NB4 (cell line): ENCODE measurements at places on chromosomes 16 and 17.
A peak's percentile ranks its signal among the peaks of the same experiment; 100 is the strongest.

DNA sequence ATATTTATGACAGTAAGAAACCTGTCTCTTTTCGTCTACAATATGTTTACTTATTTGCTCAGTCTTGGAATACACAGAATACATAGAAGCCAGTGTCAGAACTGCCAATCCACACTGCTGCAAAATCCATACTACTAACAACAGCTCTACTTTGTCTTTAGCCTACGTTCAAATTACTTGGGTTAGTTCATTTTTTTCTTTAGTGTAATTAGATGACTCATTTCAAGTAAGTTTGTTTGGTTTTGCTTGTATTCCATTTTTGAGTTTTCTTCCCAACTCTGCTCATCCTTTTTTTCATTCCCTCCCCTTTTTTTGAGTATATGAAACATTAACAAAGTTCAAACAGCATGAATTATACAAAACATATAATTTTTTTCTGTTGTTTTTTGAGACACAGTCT, 16.9 kb downstream of the CMC2 start:
- DNase-seq: no peak

DNA sequence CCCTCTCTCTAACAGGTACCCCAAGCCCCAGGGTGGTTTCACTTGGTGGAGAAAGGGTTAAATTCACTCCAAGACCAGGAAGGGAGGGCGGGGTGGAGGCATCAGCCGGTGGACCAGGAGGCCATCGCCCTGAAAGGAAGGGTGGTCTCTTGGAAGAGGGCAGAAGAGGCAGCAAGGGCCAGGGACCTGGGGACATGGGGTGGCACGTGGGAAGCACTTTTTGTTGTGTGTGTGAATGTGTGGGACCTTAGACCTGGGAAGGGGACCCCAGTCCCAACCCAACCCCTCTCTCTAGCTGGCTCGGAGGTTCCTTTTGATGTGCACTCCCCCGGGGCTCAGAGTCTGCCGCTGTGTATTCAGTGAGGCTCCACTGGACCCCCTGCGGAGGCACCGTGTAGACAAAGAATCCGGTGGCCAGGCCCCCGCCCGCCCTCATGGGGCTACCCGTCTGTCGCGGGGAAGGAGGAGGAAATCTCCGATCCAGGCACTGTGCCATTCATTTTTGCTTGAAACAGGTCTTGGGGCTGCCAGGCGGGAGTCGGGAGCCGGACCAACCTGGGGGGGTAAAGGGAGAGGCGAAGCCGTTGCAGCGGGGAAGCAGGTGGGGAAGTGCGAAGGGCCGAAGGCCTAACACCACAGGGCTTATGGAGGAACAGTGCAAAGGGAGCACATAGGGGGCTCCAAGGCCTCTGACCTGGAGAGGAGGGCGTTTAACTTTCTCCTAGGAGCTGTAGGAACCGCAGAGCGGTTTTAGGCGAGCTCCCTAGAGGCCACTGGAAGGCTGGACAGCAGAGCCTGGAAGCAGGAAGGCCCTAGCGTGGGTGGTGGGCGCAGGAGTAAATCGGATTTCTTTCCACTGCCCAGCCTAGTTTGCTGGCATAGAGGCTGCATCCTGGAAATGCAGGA, 3.2 kb upstream of the WNT3 start:
- DNase-seq: no peak

DNA sequence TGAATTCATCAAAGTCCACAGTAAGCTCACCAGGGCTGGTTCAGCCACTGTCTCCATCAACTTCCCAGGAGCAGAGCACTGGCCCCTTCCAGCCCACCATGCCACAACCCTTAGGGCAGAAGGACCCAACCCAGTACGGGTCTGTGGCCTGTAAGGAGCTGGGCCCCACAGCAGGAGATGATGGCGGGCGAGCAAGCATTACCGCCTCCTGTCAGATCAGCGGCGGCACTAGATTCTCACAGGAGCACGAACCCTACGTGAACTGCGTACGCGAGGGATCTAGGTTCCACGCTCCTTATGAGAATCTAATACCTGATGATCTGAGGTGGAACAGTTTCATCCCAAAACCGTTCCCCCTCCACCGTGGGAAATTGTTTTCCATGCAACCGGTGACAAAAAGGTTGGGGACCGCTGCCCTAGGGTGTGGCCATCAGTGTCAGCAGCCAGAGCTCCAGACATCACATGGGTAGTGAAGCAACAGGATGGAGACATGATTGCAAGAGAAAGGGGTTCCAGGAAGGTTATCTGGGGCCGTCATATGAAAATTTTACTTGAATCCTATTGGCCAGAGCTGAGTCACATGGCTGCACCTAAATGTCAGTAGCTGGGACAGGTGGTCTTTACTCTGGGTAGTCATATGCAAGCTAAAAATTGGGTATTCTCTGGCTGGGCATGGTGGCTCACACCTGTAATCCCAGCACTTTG, 12.4 kb upstream of the SLC25A19 start:
- no peak for DNase-seq

GRCh38 chr16:49378816-49379215, 5.2 kb downstream of the C16orf78 start:
- no peak for DNase-seq

DNA sequence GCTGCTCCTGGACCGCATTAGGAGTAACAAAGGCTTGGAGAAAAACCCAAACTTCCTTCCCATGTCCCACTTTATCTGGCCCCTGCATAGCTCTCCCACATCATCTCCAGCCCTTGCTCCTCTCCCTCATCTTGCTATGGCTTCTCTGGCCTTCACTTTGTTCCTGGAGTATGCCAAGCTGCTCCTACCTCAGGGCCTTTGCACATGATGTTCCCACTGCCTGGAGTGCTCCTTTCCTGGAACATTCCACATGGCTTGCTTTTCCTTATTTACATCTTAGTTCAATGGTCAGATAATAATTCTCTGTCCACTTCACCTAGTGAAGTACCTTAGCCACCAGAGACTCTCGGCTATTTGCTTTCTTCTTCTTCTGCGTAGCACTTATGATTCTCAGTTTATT, 4.3 kb upstream of the KSR1 start:
- DNase-seq: no peak

- no peak for DNase-seq
Observed at GRCh38 chr16:88064889-88065746, 113.9 kb downstream of the BANP start.

DNA sequence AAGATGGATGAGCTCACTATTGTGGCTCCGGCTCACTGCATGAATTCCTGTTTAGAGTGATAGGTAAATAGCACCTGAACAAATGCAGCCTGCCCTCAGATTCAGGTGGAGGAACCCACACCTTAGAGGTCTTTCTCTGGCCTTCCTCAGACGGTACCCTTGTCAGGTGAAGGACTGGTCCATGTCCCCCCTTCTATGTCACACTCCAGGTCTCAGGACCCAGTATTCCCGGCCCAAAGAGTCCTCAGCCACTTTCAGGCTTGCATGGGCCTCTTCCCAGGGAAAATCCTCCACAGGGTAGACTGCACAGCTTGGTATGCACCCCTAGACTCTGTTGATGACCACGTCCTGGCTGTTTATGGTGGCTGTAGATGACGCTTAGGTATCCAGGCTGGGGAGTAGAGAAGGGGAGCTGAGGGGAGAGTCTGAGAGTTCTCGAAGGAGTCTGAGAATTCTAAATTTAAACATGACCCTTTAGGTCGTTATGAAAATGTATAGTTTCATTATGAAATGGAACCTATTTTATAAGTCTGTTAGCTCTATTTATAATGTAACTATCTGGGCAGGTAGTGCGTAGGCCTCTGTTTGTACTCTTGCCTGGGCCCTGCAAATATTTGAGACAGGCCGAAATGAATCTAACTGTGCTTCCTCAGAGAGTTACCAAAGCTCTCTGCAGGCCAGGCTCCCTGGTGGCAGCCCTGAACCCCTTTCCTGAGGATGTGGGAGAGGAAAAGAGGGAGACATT, 32.5 kb upstream of the CCR7 start:
- no peak for DNase-seq

- no peak for DNase-seq
Observed at GRCh38 chr17:68301438-68301959, 10.2 kb downstream of the ARSG start.

DNA sequence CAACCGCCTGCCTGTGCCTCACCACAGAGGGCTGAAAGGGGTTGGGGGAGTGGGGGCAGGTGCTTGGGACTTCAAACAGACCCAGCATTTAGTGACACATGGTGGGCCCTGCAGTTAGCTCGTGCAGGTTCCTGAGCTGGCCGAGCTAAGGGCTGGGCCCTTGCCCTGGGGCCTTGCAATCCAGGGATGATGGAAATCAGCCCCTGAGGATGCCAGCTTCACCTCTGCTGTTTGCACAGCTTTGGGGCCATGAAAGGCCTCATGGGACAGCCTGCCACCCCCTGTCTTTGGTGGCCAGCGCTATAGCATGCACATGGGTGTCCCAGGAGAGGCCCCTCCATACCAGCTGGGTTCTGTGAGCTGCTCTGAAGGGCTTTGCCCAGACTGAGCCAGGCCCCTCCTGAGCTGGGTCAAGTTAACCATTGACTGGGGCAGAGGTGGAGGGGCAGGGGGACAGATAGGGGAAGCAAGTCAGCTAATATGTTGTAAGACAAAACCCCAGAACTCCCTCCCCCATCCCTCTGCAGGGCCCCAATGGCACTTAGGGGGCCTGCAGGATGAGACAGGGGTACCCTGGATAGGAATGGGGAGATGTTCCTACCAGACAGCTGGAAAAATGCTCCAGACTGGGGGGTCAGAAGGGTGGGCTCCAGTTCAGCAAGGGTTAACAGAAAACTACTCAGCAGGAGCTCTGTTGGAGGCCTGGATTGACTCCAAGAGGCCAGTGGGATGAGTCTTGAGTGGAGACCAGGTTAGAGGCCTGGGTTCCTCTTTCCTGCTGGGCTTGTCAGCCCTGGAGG, 692 bp downstream of the PRR15L start:
- peak; percentile 60 for DNase-seq

DNA sequence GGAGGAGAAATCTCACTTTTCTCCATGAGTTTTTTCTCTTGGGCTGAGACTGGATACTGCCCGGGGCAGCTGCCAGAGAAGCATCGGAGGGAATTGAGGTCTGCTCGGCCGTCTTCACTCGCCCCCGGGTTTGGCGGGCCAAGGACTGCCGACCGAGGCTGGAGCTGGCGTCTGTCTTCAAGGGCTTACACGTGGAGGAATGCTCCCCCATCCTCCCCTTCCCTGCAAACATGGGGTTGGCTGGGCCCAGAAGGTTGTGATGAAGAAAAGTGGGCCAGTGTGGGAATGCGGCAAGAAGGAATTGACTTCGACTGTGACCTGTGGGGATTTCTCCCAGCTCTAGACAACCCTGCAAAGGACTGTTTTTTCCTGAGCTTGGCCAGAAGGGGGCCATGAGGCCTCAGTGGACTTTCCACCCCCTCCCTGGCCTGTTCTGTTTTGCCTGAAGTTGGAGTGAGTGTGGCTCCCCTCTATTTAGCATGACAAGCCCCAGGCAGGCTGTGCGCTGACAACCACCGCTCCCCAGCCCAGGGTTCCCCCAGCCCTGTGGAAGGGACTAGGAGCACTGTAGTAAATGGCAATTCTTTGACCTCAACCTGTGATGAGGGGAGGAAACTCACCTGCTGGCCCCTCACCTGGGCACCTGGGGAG, 19.1 kb downstream of the NGFR start:
- DNase-seq: peak; percentile 35

GRCh38 chr17:15377616-15378015, 36.2 kb upstream of the TEKT3 start:
- DNase-seq: no peak

DNA sequence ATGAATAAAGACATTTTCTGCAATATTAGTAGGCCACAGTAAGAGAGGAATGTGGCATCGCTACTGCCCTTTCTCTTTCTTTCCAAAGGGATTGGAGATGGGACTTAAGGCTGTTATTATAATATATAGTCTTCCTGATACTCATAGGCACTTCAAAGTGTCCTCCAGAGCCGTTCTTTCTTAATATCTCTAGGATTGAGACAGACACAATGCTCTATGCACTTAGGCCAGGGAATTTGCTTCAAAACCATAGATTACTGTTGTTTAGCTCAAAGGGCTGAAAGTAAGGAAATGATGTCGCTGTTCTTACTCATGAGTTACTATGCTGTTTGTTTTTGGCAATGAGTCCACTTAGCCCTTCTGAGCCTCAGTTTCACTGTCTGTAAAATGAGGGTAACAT, 590.5 kb downstream of the CDH11 start:
- DNase-seq: no peak

GRCh38 chr16:30813821-30814189, 26.8 kb upstream of the ZNF629 start:
- no peak for DNase-seq

DNA sequence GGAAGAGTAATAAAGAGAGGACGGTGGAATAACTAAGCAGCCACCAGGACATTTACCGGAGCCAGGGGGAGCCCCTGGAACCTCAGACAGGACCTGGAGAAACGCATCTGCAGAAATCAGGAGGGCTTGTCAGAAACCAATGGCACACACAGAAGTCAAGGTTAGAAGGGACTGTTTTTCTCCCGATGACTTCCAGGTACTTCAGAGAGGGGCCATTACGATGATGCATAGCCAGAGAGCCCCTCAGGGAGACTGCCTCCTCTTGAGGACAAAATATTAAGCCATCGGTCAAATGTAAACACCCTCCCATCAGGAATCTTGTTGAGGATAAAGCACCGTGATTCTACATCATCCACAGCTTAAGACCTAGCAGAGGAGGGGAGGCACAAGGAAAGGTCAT, 333.6 kb upstream of the CDH5 start:
- DNase-seq: no peak

- no peak for DNase-seq
Observed at GRCh38 chr16:12387311-12387710, 410.8 kb downstream of the SNX29 start.

- DNase-seq: no peak
Observed at GRCh38 chr17:74355065-74355464, 6.6 kb downstream of the BTBD17 start.

DNA sequence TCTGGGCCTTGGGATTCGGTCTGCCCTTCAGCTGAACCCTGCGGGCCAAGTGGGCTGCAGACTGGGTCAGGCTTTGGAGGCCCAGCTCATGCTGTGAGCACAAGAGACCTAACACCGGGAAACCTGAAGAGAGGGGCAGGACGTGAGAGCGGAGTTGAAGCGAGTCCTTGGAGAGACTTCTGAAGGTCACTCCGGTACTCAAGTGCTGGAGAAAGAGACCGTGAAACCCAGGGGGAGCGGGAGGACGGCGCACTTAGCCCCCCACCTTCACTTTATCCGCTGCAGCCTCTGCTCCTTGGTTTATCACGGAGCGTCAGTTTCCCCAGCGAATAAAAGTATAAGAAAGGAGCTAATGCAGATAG, 361 bp downstream of the UQCRC2 start:
- DNase-seq: no peak

DNA sequence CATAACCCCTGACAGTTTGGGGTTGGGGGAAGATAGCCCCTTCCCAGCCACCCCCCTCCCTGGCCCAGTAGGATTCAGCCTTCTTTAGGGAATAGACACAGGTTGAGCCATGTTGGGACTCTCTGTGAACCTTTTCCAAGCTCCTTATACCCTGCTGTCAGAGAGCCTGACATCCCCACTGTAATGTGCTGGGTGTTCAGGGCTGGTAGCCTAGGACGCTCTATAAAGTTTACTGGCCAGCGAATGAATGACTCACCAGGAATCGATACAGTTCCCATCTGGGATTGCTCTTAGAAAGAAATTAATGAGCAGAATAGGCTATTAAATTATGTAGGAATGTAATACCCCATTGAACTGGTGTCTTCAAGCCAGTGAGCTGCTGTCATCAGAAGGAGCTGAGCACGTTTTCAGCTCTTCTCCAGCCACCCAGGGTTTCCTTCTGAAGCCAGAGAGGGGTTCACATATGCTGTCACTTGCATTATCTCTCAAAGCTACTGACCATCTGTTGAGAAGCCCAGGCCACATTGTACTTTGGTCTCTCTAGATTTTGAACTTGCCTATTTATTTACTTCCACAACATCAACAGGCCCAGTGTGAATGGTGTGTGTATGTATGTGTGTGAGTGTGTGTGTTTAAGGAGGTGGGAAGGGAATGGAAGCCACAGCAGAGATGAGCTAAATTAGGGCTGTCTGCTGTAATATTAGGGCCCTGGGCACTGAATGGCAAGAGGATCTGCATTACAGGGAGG, 64.9 kb downstream of the SPACA3 start:
- no peak for DNase-seq
